Smooth muscle cell of bladder (primary cell): ENCODE measurements at places on chromosomes 1 and 21. TPM values are rescaled to one million over a fixed set of nuclear protein-coding genes. Genes with fewer than 3 reads are reported as not detected.

The PGBD2 gene
- 3.4 and 9.8 TPM in 2 replicates for total RNA-seq

The SPRR4 gene
- not detected in 2 replicates for total RNA-seq

The AGT gene
- 0.28 and 2.7 TPM in 2 replicates for total RNA-seq

The ARTN gene
- total RNA-seq: 0.14 and 0.18 TPM in 2 replicates

The B3GALNT2 gene
- total RNA-seq: 55.8 and 60.1 TPM in 2 replicates

The FASLG gene
- total RNA-seq: not detected in 2 replicates

The OPRD1 gene
- total RNA-seq: under 0.01 TPM in 1 of 2 replicates, not detected in the other

The RNU1-1 gene
- total RNA-seq: 3,030 and 4,050 TPM in 2 replicates

The RHBDL2 gene
- 0.37 and 0.71 TPM in 2 replicates for total RNA-seq

The LRRN2 gene
- total RNA-seq: 0.28 and 0.65 TPM in 2 replicates

The OR2T2 gene
- not detected in 2 replicates for total RNA-seq

The LAMC2 gene
- 8.5 and 12.5 TPM in 2 replicates for total RNA-seq

The NKAIN1 gene
- total RNA-seq: 0.09 TPM in 1 of 2 replicates, not detected in the other

The C2CD4D gene
- not detected in 2 replicates for total RNA-seq

The AMIGO1 gene
- 1.6 and 2.0 TPM in 2 replicates for total RNA-seq

The SLC44A5 gene
- 0.09 and 0.14 TPM in 2 replicates for total RNA-seq

The PCAT6 gene
- total RNA-seq: 0.55 TPM in 1 of 2 replicates, not detected in the other

The C1orf141 gene
- total RNA-seq: not detected in 2 replicates

The SHISAL2A gene
- not detected in 2 replicates for total RNA-seq

The U2AF1 gene
- total RNA-seq: 13.2 and 16.5 TPM in 2 replicates

The OPTC gene
- total RNA-seq: not detected in 2 replicates

The AMY2A gene
- total RNA-seq: not detected in 2 replicates

The BGLAP gene
- 0.09 and 0.14 TPM in 2 replicates for total RNA-seq

The C8B gene
- total RNA-seq: not detected in 2 replicates

The TMEM61 gene
- total RNA-seq: not detected in 2 replicates

The SYPL2 gene
- 0.28 and 0.46 TPM in 2 replicates for total RNA-seq

The INSRR gene
- total RNA-seq: not detected in 2 replicates

The GNG4 gene
- total RNA-seq: 3.2 and 3.7 TPM in 2 replicates

The SFN gene
- total RNA-seq: 0.28 TPM in 2 replicates

The PEX14 gene
- total RNA-seq: 7.3 and 8.5 TPM in 2 replicates

The CRYZL1 gene
- 24.7 and 27.9 TPM in 2 replicates for total RNA-seq

The LRIG2 gene
- total RNA-seq: 8.2 and 9.5 TPM in 2 replicates

The C8A gene
- not detected in 2 replicates for total RNA-seq

The LCE1C gene
- not detected in 2 replicates for total RNA-seq

The LDLRAP1 gene
- 9.7 and 15.0 TPM in 2 replicates for total RNA-seq

The WNT9A gene
- 0.37 and 0.43 TPM in 2 replicates for total RNA-seq

The ADCY10 gene
- total RNA-seq: under 0.01 and 0.37 TPM in 2 replicates

The KCNE2 gene
- total RNA-seq: not detected in 2 replicates

The KIF17 gene
- total RNA-seq: 0.71 and 2.9 TPM in 2 replicates

The PRKCZ gene
- total RNA-seq: 6.4 and 7.5 TPM in 2 replicates

The DNALI1 gene
- total RNA-seq: 1.7 and 4.0 TPM in 2 replicates

The CD34 gene
- total RNA-seq: 0.14 and 0.28 TPM in 2 replicates

The CCNL2 gene
- total RNA-seq: 103 and 153 TPM in 2 replicates

The CYB5RL gene
- 4.1 and 4.7 TPM in 2 replicates for total RNA-seq

The LCE1E gene
- not detected in 2 replicates for total RNA-seq
